ENCODE measurements at places on chromosomes 12 and 14.

GRCh38 chr12:94070520-94070919 is 77.9 kb upstream of the PLXNC1 start:
- no peak for DNase-seq

DNA sequence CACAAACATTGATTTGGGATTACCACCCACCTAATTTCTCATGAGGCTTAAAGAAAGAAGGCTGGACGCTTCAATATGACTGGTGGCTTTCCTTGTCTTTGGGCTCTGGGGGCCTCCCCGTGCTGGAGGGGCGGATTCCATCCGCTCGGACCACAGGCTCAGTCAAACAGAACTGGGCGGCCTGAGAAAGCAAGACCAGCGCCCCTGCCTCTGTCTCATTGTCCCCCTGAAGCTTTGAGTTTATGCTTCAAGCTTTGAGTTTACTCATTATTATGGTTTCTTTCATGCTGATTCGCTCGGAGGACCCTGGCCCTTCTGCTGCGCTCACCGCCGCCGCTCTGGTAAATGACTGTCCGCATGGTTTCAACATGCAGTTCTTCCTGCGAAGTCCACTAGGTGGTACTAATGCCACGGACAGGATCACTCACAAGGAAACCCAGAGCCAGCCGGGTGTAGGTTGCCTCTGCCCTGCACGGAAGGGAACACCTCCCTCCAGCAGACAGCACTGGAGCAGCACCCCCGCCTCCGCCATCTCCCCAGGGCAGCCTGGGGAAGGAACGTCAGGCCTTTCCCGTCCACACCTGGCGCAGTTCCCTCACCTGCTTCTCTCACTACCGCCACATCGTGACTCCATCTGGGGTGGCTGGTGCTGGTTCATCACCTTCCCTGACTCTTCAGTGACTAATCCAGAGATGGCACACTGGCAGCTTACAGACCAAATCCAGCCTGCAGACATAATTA is 13.2 kb upstream of the TIGAR start:
- DNase-seq = no peak

GRCh38 chr14:68404652-68405183 is 388.1 kb downstream of the ZFP36L1 start:
- DNase-seq = no peak

- DNase-seq = no peak
Observed at GRCh38 chr12:46675736-46676135, 150.1 kb downstream of the SLC38A4 start.

DNA sequence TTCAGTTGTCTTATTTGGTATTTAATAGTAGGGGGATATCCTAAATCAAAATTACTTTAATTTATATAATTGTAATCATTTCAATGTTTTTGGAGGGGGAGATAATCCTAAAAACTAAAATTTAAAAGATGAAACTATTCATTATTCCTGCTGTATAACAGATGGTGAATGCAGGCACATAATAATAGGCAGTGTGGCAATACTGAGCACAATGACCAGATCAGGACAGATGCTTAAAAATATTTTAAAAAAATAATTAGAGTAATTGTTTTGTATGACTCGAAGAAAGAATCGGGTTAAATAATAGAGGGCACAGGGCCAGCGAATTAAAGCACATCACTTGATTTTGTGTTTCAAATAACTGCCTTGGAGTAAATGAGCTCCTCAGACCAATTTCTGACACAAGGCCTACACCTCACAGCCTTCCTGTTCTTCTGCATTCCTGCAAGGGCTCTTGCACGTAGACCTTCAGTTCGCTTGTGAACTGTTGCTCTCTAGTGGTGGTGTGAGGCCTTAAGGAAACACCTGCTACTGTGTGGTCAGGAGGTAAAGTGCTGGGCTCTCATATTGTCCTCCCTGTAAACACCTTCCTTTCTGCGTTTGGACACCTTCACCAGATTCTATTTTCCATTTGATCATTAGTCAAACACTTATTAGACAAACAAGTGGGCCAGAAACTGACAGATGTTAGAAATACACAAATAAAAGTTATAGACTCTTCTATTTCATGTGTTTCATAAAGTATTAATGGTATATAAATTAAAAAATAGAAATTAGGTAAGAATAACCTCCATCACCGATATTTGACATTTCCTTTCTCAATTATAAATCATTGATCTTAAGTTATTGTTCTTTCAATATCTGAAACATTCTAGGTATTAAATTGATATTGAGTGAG is 29.3 kb upstream of the KLRF1 start:
- DNase-seq = peak; percentile 24

GRCh38 chr14:34450542-34450915 is 11.5 kb downstream of the SPTSSA start:
- no peak for DNase-seq

GRCh38 chr12:12004524-12004923 is 66.2 kb upstream of the BCL2L14 start:
- DNase-seq = no peak

DNA sequence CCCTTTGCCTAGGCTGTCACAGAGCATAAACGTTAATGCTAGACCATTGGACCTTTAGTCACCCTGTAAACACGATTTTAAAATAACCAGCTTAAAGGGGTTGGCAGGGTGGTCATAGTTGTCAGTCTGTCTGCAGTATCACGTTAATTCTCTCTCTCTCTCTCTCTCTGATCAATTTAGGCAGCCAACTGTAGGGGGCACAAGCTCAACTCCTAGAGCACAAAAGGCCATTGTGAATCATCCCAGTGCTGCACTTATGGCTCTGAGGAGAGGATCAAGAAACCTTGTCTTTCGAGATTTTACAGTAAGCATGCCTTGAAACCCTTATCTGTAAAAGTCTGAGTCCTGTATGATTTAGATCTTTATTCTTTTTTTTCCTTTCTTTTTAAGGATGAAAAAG is 97.1 kb downstream of the SCAF11 start:
- DNase-seq = no peak

DNA sequence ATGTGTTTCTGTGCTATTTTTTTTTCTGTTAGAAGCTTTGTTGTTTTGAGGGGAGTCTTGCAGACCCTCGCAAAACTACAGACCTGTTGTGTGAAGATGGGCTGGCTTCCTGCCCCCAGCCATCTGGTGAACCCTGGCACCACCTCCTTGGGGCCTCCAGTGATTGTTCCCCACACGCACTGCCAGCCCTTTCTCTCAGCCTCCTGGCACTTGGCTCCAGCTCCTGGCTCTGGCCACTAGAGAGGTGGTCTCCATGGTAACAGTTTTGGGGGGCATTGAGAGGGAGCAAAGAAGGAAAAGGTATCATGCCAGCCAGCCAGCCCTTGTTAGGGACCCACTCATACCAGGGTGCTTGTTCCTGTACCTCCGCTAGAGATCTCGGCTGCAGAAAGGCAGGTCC is 176.4 kb upstream of the RPH3A start:
- no peak for DNase-seq

GRCh38 chr14:63709589-63709988 is 18.3 kb downstream of the SGPP1 start:
- DNase-seq = no peak

DNA sequence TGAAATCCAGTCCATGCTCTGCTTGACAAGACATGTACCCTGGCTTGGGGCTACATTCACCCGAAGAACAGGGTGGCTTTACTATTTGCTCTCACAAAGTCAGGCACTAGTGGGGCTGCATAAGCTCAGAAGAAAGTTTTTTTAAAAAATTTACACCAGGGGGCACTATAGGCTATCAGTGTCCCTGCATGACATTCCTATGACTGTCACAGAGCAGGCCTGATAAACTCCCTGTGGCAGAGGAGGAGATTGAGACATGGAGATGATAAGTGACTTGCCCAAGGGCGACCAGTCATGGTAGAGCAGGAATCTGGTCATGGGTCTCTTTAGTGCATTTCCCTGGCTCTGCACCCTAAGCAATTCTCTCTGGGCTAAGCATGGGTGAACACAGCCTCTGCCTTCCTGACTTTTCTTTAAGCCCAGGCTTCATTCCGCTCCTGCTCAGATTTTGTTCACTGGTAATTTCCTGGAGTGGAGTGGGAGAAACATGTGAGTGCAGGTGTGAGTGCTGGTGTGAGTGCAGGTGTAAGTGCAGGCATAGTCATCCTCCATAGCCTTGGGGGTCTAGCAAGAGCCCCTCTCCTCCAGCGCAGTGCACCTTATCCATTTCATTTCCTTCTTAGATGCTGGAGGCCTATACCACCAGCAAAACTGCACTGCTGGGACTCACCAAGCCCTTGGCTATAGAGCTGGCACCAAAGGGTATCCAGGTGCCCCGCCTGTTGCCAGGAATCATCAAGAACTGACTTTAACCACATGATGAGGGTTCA is 91.6 kb downstream of the DHRS2 start:
- no peak for DNase-seq

DNA sequence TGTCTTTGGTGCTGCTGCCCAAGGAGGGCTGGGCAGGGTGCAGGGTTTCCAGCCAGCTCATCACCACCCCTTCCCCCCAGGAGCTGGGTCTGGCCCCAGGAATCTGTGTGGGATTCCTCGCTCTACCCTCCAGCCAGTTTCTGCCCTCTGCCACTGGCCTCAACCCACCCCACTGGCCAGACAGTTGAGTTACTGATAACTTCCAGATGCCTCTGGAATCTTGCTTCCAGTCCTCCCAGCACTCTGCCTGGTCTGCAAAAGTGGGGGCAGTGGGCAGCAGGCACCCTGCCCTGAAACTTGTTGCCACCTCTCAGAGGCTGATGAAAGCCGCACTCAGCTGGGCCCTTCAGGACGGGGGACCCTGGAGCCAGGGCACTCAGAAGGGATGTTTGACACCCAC is 20.1 kb upstream of the TBX3 start:
- no peak for DNase-seq

GRCh38 chr12:52501490-52501889 is 8.4 kb upstream of the KRT6A start:
- DNase-seq = no peak

GRCh38 chr12:55780685-55781084 is 36.8 kb downstream of the SARNP start:
- DNase-seq = no peak

GRCh38 chr12:131390412-131391334 is 320.2 kb upstream of the SFSWAP start:
- DNase-seq = no peak

DNA sequence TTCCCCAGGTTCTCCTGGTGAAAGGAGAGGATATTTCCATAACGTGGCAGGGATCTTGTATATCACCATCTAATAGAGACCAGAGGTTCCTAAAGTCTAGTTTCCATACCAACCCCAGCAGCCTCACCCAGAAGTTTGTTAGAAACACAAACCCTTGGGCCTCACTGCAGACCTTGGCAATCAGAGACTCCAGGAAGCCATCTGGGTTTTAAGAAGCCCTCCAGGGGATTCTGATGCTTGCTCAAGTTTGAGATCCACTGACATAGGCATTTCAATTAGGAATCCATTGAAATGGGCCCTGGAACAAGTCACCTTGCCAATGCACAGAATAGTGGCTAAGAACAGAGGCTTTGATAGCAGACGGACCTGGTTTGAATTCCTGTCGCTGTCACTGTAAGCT is 2.2 kb upstream of the CMKLR1 start:
- no peak for DNase-seq

DNA sequence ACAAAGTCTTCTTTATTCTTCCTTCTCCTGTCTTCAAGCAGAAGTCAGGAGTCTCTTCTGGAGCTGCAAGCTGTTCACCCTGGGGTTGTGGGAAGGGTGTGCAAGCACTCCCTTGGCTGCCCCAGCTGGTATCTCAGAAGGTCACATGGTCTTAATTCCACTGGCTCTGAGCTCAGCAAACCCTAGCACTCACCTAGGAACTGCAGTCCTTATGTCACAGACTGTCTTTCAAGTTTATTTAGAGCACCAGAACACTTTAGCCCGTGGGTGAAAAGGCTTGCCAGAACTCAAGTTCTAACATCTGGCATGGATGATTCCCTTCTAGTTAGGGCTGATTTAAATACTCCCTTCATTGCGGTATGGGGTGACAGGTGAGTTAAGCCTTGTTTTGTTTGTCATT is 379.0 kb downstream of the CCER1 start:
- DNase-seq = no peak

DNA sequence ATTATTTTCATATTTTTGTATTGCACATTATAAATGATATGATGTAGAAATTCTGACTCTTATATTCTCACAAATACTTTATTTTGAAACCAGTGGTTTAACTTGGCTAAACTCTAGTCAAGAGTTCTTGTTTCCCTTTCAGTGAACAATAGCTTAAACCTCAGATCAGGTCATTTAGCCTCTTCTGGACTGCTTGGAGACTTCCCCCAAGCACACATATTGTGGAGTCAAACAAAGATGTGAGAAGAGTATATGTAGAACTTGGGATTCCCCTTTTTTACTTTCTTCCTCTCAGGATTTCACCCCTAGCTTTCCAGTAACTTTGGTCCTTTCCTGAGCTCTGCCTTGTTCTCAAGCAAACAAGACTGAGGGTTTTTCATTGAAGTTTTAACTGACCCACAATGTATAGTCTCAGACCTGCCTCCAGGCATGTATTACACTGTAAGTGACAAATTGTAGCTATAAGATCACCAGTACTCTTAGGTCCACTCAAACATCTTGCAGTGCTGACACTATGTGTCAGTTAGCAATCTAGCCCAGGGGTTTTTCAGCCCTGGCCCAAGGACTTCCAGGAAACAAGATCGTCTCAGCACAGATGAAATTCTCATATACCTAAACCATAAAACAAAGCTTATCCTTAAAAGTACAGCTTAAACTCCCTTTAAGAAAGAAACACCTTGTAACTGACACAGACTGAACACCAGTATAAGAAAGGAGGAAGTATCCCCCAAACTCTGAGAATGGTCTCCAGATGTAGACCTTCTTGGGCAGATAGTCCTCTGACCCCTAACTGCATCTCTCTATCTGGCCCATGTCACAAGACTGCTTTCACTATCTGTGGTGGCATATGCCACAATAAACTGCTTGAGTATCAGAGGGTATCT is 98.6 kb downstream of the SLC6A15 start:
- no peak for DNase-seq

DNA sequence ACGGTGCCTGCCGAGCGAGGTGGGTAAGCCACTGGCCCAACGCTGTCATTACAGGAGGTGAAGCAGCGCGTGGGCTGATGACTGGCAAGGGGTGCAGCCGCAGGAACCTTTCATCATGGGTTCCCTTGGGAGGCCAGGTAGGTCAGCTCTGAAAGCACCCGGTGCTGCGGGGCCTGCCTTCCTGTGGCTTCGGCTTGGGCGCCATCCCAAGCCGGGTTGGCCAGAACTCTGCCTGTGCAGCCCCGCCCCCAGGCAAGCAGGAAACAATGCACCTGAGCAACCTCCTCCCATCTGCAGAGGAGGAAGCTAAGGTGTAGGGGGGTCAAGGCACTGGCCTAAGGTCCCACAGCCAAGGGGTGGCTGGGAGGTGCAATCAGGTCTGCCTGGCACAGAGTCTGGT is 20.0 kb upstream of the HHIPL1 start:
- no peak for DNase-seq

- DNase-seq = no peak
Observed at GRCh38 chr12:77429426-77429825, 364.1 kb upstream of the E2F7 start.
